Activated CD4-positive, alpha-beta T cell treated with anti-CD3 and anti-CD28 coated beads, Interleukin-2, amount 50 U/mL, for 1 hour (primary cell): ENCODE measurements at places on chromosomes 7 and 10.

DNA sequence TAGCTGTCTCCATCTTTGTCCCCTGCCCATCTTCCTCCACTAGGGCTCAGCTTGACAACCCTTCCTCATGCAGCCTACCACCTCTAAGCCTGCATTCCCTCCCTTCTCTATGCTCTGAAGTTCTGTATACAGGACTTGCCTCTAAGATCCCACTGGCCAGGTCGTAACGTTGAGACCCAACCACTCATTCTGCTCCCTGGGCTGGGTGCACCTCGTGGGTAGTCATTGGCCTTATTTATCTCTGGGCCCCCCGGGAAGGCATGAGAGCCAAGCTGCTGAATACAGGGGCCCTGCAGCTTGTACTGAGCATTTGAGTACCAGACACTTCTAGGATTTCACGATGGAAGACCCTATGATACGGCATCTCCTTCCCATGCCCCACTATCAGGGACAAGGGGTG is 31.2 kb downstream of the MYL10 start:
- no peak for DNase-seq

DNA sequence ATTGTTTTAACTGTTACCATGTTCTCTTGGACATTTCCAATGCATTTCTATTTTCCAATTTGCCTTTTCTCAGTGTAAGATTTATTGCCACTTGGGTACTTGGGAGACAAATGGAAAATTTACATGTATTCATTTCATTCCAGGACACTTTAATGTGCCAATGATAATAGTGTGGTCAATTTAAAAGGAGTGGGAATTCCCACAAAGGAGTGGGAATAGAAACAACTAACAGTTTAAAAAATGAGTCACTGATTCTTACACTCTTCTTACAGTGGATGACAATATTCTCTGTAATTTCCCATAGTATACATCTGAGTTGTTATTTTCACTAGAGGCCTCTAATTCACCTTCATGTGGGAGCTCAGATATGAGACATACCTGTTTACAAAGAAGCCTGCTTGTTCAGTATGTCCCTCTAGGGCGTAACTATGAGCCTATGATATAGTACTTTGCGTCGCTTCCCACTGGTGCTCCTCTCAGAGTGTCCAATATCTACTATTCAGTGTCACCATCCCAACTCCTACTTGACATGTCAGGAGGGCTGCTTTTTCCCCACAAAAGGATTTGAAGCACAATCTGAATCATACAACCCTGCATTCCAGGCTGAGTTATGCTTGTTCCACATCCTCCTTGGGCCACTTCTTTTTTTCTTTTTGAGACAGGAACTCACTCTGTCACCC is 301.3 kb downstream of the PHTF2 start:
- no peak for DNase-seq

- DNase-seq, result no peak
These were observed 104.3 kb downstream of the AHR start for GRCh38 chr7:17402628-17403278.

DNA sequence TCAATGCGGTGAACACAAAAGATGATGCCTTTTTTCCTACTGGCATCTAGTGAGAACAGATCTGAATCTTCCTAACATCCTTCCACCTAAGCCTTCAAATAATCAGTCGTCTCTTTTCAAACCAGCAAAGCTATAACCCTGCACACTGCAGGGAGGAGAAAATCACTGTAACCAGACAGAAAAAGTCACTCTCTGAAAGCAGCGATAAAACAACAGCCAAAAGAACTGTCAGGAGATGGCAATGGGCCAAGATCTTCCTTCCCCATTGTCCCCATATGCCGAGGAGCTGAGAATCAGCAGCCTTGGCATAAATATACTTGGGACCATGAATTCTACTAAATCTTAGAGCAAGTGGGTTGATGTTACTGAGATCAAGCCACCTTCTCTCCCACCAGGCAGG is 13.1 kb downstream of the FZD9 start:
- no peak for DNase-seq

DNA sequence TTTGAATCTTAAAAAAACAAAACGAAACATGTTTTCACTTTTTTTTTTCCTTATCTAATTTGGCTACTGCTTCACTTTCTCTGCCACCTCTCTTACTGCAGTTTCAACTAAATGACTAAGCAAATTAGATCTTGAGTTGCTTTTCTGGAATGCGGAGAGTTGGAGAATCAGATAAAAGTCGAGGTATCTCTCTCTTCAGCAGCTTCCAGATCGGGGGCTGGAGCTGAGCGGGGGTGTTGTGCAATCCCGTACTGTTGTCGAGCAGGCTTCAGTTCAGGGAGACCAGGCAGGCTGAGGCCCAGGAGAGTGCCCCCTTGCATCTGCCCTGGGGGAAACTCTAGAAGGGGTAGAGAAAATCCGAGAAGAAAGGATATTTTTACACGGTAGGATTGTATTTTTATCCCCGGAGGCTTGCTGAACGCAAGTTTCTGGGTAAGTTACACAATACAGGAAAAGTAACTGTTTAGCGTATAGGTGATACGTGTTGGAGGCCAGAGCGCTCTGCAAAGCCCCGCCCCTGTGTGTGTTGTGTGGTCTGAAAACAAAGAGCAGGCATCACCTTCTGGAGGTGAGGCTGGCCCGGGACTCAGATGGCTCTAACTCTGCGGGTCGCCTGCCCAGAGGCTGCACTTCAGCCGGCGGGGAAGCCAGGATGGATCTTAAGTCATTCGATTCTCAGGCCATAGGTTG is 116.6 kb downstream of the KLF6 start:
- peak; percentile 62 for DNase-seq

DNA sequence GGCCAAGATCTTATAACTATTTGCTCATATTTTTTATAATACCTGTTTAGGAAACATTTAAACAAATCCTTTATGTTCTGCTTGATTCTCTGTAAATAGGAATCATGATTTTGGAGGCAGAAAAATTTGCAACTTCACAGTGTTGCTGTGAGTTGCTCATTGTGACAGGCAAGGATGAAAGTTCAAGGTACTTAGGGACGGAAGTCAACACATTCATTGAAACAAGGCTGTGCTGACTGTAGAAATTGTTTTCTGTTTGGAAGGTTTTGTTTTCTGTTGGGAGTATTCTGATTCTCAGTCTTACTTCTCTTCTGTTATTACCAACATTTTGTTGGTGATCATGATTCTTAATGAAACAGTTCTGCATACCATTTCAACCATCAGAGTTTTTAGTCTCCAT is 54.9 kb downstream of the FANK1 start:
- DNase-seq, result no peak

DNA sequence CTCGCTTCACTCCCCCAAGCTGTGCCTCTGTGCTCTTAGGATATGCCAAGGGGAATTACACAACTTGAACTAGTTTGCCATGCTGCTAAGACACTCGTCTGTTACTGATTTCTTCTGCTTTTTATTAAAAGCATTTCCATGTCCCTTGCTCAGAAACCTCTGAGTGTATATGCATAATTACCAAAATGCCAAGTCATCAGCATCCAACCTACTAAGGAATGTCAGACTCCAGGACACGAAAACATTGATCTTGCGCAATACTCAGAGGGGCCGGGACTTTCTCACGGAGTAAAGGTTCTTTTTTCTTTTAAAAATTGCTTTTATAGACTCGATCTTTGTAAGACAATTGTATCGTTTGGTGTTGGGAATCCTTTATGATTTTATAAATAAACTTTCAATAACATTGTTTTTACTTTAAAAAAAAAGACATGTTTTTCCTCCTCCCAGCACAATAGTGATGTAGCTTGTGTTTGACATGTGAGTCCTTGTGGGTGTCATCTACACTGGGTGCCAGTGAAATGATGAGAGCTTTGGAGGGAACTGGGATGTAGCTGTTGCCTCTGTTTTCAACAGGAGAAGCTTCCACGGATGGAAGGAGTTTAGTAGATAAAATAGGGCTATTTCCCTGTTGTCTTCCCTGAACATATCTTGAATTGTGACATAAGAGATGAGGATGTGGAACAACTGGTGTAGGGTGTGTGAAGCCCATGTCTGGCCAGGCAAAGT is 43.6 kb downstream of the CNNM1 start:
- no peak for DNase-seq

DNA sequence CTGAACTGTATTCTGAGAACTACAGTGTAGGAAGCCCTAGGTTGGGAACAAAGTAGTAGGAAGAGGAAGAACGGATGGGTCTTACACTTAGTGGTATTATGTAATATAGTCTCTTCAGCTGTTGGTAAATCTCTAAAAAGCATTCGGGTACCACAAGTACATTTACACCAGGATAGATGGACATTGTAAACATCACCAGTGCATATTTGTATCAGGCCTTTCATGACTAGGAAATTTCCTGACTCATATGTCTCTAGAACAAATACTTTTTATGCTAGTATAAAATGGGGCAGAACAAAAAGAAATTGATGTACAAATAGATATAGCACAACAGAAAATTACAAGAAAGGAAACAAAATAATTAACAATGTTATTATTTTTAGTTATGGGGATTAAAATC is 21.5 kb upstream of the OR6B1 start:
- DNase-seq, result no peak

DNA sequence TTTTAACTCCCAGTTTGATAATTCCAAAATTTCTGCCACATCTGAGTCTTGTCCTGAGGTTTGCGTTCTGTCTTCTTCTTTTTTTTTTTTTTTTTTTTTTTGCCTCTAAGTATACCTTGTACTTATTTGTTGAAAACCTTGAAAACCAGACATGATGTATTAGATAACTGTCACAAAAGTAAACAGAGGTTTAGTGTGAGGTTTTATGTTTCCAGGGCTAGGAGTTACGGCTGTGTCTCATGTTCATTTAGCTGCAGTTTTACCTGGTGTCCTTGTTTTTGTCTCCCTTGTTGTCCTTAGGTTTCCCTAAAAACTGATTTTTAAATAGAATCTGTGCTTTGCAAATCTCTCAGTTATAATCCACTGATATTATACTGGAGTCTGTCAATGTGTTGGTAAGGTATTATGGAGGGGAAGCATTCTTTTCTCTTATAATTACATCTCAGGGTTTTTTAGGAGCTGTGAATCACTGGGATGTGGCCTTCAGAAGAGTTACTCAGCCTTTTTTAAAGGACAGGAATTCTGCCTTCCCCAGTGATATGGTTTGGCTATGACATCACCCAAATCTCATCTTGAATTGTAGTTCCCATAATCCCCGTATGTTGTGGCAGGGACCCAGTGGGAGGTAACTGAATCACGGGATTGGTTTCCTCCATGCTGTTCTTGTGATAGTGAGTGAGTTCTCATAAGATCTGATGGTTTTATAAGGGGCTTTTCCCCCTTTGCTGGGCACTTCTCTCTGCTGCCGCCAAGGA is 95.0 kb downstream of the CDCA7L start:
- no peak for DNase-seq

GRCh38 chr7:124022551-124022950 is 10.3 kb downstream of the TMEM229A start:
- DNase-seq, result no peak

GRCh38 chr7:80415522-80415921 is 96.3 kb downstream of the GNAT3 start:
- DNase-seq, result no peak

- DNase-seq, result no peak
These were observed 82.9 kb upstream of the PDCD4 start for GRCh38 chr10:110788620-110789385.

DNA sequence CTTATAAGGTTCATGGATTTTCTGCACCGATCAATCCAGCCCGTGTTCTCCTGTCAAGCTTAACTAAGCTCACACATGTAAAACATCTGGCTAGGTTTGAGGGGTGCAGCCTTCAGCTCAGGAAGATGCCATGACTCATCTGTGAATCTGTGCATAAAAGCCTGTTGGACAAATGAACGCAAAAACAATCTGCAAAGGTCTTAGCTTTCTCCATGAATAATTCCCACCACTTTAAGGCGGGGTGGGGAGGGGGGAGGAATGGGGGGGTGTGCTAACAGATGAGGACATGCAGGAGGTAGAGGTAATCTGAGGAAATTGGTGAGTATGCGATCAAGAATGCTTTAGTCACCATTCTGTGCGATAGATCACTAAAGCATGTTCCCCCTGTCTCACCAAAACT is 4.8 kb downstream of the DOCK4 start:
- no peak for DNase-seq

- DNase-seq, result no peak
These were observed 625 bp downstream of the RP9 start for GRCh38 chr7:33108554-33109004.

GRCh38 chr7:50822110-50822509 is 39.4 kb upstream of the GRB10 start:
- no peak for DNase-seq
